ELR (cell line): ENCODE measurements at places on chromosomes 1 and 21.

- no peak for DNase-seq
These were observed 70.8 kb downstream of the JAK1 start for GRCh38 chr1:64895500-64895899.

GRCh38 chr1:9345922-9346321, 53.2 kb downstream of the SPSB1 start:
- no peak for DNase-seq

DNA sequence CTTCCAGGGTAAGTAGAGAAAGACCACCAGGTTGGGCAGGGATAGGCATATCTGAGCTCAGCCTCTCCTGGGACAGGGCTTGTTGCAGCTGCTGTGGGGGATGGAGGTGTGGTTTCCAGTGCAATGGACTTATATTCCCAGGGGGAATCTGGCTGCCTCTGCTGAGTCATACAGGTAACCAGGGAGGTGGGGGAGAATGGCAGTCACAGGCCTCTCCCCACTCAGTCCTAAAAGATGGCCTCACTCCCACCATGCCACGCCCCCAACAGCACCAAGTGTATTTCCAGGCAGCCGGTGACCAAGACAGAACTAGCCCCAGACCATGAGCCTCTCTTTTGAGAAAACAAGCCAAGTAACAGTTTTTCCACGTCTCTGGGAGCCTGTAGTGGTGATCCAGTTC, 1240.7 kb downstream of the BRINP3 start:
- DNase-seq, result no peak

DNA sequence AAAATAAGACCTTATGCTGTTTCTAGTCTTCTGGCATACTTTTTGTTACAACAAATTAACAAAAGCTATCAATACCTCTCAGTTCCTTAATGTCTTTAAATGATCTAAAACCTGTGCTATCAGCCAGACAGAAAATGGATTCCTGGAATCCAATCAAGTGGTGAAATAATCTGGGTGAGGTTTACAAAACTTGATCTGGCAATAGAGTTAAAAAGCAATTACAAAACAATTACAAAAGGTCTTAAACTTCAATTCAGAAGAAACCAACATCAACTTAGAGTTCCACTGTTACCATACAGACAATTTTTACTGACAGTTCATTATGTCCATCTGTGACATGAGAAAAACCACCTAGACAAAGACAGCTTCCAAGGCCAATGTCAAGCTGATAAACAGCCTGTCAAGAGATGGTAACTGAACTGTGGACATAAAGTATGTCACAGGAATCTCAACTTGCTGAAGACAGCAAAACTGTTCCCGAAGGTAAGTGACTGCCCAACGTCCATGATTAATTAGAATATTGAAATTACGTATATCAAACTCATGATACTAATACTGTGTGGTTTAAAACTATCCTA, 17.4 kb downstream of the ZZZ3 start:
- no peak for DNase-seq

DNA sequence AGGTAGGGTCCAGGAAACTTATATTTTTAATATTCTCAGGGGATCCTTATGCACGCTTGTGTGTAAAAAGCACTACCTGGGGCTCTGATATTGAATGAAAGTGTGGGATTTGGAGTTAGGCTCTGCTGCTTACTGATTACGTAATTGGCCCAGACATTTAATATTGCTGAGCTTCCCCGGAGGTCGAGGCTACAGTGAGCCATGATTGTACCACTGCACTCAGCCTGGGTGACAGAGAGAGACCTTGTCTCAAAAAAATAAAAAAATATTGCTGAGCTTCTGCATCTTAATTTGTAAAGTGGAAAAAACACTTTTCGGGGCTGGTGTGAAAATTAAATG, 62.2 kb upstream of the KIF26B start:
- no peak for DNase-seq

DNA sequence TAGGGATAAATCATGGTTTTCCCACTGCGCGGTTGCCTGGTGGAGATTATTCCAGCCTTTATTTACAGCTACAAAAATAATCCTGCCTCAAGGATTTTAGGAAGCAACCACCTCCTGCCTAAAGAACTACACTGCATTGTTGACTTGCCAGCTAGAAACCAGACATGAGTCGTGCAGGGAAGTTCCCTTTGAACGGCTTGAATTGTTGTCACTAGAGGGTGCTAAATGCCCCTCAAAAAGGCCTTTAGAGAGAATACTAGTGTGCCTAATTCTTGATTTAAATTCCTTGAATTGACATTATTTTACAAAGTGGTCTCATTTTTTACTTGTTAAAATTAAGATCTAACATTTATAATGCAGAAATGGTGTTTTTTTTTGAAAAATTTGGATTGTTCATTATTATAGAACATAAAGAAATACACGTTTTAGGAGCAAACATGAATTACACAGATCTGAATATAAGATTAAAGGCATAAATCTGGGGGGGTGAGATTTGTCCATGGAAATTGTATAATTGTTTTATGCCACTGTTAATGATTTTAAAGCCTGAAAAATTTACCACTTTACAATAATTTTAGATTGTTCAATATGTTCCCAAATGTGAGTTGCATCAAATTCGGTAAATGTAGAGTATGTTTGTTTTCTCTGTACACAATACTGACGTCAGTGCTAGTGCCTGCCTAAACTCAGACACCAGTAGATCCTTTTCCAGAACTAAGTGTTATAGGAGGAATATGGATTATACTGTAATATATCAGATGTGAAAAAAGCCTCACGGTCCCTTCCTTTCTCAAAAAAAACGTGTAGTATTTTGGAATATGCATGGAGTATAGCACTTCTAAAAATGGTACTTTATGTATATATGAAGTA, 7.6 kb upstream of the ERG start:
- DNase-seq, result peak; percentile 70

- peak; percentile 99 for DNase-seq
These were observed 111.4 kb upstream of the ARTN start for GRCh38 chr1:43822040-43822690.

DNA sequence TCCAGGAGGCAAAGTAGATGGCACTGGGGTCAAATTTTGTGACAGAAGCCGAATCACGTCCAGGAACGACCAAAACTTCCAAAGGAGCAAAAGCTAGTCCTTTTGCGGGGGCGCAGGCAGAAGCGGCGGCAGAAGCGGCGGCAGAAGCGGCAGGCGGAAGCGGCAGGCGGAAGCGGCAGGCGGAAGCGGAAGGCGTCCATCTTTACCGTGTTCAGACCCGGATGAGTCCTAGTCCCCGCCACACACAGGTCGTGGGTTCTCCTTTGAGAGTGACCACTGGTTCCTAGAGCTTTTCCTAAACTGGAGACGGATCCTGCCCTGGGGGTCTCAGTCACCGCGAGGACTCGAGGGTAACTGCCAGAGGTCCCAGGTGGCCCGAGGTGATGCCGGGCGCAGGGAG, 53.6 kb downstream of the POFUT2 start:
- no peak for DNase-seq

DNA sequence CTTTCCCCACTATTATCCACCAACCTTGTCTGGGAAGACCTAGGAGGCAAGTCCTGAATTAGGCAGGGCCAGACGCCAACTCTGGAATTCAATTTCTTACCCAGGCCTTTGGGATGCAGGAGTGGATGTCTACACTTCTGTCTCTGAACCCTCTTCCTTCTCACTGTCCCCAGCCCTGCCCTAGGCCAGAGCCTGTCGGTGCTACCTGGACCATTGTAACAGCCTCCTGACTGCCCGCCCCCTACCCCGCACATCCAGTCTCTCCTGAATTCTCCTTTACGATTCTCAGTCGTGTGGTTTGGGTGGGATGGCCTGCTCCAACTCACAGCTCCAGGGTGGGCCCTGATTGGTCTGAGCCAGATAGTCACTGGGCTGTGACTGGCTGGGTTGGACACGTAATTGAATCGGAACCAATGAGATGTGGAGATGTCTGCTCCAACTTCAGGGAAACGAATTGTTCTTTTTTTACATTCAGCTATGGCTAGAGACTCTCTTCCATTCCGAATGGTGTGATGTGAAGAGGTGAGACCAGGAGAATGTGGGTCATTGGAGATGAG, 304.6 kb downstream of the PTPRU start:
- no peak for DNase-seq

- peak; percentile 58 for DNase-seq
These were observed 214.9 kb downstream of the HLX start for GRCh38 chr1:221093903-221094791.

- DNase-seq, result no peak
These were observed 1.0 kb downstream of the PER3 start for GRCh38 chr1:7785108-7785507.

DNA sequence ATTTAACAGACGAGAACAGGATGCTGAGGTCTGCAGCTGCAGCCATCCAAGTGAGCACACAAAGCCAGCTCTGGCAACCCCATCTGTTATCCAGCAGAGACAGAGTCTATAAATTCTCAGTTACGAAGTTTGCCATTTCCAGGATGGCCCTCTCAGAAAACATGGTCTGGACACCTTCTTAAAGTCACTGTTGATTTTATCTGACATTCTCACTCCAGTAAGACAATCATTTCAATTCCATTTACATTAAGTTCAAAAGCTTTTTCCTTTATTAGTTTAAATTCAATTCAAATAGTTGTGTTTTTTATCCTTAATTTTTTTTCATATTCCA, 125.5 kb downstream of the DMRTB1 start:
- no peak for DNase-seq

DNA sequence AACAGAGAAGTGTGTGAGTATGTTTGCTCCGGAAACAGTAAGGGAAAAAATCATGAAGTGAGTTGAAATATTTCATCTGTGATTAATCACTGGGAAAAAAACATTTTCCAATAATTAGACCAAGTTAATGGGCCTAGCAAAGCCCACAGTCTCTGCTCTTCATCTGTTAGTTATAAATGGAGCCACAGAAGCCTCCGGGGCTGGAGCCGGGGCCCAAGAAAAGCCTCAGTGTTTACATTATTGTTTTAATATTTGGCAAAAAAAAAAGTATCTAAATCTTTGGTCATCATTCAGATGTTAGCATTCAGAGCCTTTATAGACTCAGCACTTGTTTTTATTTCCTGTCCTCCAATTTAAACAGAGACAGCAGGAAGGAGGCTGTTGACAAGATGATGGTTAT, 115.0 kb downstream of the UBE2U start:
- DNase-seq, result no peak

DNA sequence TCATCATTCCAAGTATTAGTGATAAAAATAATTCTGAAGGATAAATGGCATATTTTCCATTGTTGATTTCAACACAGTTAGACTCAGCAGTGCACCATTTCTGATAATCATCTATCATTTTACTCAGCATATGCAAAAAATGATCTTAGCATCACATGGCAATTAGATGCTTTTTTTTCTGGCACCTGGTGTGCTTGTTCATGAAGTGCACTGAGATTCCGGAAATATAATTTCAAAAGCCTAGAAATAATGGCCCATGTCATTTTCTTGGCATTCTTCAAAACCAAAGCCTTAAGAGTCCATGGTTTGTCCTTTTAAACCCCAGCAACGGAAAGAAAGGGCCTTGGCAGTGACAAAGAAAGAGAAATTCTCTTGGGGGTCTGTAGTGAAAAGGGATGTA, 278.8 kb downstream of the KIF26B start:
- no peak for DNase-seq

DNA sequence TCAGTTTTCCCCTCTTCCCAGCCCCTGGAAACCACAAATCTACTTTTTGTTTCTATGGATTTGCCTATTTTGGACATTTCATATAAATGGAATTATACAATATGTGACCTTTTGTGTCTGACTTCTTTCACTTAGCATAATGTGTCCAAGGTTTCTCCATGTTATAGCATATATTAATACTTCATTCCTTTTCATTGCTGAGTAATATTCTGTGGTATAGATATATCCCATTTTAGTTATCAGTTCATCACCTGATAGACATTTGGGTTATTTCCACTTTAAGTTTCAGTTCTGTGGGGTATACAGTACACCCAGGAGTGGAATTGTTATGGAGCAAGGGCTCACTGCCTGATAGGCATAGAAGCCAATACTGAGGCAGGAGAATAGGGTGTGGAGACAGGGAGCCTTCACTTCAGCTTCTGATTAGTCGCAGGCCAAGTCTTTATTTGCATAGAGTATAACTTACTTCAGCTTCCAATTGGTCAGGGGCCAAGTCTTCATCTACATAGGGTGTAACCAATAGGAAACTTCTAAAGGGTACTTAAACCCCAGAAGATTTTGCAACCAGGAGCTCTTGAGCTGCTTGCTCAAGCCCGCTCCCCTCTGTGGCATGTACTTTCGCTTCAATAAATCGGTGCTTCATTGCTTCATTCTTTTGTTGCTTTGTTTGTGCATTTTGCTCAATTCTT, 8.3 kb upstream of the NVL start:
- DNase-seq, result peak; percentile 4

- DNase-seq, result no peak
These were observed 84.1 kb downstream of the EVA1C start for GRCh38 chr21:32496568-32496967.

DNA sequence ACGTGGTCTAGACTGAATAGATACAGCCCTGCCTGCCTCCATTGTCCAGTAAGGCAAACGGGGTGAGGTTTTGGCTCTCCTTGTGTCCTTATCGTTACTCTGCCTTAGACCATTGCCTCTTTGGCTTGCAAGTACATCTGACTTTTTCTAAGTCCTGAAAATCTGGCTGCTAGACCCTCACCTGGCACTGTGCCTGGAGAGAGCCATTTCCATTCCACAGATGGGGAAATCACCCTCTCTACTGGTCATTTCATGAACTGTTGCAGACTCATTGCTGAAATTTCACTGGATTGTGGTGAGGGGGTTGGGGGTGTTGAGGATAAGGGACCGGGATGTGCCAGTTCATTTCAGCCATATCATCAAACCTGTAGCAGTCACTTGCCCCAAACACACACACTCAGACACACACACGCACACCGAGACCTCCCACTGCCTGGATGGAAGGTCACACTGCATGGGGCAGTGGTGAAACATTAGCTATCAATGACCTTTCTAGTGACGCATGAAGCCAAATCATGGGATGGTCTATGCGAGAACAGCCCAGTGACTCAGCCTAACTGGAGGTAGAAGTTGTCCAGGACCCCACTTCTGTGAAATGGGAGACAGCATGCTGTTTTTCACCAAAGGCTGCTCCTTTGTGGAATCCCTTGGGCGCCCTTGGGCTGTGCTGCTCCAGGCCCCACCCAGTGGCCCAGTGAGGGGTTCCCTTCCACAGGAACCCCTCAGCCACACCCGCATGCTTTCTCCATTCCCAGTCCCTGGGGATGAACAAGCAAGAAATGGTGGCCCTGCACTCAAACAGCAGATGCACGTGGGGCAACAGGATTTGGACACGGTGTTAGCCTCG, 34.9 kb upstream of the VASH2 start:
- DNase-seq, result peak; percentile 26

DNA sequence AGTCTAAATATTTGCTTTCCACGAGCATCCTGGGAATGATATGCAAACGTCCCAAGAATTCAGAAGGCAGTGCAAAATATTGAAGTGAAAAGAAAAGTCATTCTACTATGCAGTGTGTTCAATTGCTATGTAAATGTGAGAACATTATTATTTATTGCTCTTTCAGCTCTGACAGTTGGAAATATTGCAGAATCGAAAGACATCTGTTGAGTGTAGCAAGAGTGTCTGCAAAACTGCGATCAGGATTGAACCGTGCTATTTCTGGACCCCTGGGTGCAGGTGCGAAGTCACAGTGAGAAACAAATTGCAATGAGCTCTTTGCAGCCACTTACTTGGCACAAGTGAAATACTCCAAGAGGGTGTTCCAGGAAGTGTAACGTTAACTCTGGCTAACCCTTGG, 566.4 kb downstream of the AJAP1 start:
- no peak for DNase-seq

GRCh38 chr1:73366734-73367413, 831.1 kb downstream of the LRRIQ3 start:
- no peak for DNase-seq
